Gastrocnemius medialis (tissue), 4 donors: ENCODE measurements at places on chromosomes 13 and 19.

DNA sequence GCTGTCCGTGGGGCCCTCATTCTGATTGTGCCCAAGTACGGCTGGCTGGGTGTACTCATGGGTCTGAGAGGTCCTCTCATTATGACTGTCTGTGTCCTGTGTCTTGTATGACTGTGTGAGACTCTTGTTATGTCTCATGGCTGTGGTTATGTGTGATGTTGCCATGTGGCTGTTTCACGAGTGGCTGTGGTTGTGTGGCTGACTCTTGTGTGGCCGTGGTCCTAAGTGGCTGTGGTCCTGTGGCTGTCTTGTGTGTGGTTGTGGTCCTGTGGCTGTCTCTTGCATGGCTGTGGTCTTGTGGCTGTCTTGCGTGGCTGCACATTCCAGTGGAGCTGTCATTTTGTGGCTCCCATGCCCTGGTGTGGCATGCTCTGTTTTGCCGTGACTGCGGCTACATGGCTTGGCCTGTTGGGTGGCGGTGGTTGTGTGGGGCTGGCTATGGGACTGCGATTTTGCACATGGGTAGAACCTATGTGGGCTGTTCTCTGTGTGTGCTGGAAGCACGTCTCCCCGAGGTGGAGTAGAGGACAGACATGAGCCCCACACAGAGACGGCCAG lies 2.5 kb downstream of the LYL1 start:
- DNase-seq = no peak
- H3K27me3 ChIP-seq = no peaks in the 10 kb centered on the region
- peak overlapping the region; percentile 17 for H3K4me3 ChIP-seq
- H3K27ac ChIP-seq = peak overlapping the region; percentile 82

DNA sequence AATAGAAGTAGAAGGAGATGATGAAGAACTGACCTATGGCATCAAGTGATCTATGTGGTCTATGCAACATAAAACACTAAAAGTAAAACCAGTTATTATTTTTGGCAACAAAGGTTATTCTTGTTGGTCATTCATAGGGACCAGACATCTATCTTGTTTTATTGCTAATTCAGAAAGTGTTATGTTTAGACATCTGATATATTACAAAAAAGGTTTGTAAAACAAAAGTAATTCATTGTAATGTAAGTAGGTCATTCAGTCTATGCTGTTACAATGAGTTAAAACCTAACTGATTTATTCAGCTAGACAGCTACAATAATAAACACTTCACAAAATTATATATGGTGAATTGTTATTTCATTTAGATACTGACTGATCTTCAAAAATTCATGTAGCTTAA lies 461.9 kb downstream of the PCDH17 start:
- no peak for DNase-seq
- H3K27ac ChIP-seq = no peak overlapping the region
- no peaks in the 10 kb centered on the region for H3K36me3 ChIP-seq

- H3K27me3 ChIP-seq = no peaks in the 10 kb centered on the region
- H3K27ac ChIP-seq = no peak overlapping the region
- no peak for DNase-seq
Measured at GRCh38 chr13:91664039-91664438, 265.6 kb downstream of the GPC5 start.

GRCh38 chr19:55418185-55418584 lies 10.6 kb upstream of the UBE2S start:
- no peaks in the 10 kb centered on the region for H3K4me1 ChIP-seq
- H3K36me3 ChIP-seq = no peaks in the 10 kb centered on the region
- no peak overlapping the region for H3K27ac ChIP-seq
- H3K27me3 ChIP-seq = peaks cover 5% of the 10 kb centered on the region

DNA sequence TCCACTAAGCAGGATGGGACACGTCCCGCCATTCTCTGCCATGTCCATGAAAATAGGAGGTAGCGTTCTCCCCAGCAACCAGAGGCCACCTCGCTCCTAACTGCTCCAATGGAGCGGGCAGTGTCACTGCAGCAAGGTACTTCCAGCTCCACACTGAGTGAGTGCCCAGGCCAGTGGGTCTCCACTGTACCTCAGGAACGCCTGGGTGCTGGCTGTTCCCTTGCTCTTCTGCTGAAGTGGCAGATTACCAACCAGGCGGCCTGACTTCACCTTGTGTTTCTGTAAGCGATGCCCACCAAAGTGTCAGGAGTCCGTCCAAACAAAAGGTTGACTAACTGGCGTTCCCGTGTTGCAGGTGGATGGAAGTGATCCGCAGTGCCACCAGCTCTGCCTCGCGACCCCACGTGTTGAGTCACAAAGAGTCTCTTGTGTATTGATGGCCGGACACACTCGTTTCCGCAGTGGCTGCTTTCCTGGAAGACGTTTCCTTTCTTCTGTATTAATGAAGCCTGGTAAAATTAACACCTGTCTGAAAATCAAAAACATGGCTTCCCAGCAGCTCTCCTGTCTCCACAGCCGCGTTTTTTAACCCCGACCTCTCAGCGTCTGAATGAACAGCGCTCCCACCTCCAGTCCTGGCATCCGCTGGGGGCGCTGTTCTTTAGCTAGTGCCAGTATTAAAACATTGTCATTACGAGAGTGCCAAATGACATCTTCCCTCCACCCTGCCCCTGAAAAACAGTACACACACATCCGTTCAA lies 128.8 kb downstream of the STK24 start:
- H3K27me3 ChIP-seq = no peaks in the 10 kb centered on the region
- H3K4me1 ChIP-seq = peaks cover 21% of the 10 kb centered on the region
- H3K27ac ChIP-seq = no peak overlapping the region
- H3K36me3 ChIP-seq = peaks cover 13% of the 10 kb centered on the region

- H3K27ac ChIP-seq = no peak overlapping the region
- peaks cover 6% of the 10 kb centered on the region for H3K4me1 ChIP-seq
- DNase-seq = no peak
- no peak overlapping the region for H3K4me3 ChIP-seq
- no peaks in the 10 kb centered on the region for H3K27me3 ChIP-seq
Measured at GRCh38 chr13:99046851-99047250, 69.0 kb upstream of the DOCK9 start.

GRCh38 chr13:113935001-113935844 lies 38.7 kb downstream of the C13orf46 start:
- H3K4me3 ChIP-seq = no peak overlapping the region
- peaks cover 9% of the 10 kb centered on the region for H3K27me3 ChIP-seq
- no peak for DNase-seq
- H3K27ac ChIP-seq = peak overlapping the region; percentile 14

DNA sequence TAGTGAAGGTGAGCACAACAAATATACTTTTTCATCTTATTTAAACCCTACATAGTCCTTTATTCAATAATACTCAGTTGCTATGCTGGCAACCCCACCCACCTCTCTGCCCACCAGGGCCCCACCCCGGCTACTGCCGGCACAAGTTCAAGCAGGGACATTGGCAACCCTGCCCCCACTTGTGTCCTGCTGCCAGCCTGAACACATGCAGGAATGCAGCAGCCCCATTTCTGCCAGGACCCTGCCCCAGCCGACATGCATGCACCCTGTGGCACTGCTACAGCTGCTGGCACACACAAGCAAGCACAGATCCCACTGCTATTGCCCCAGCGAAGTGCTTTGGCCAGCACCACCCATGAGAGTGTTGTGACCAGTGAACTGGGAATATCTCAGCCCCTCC lies 289.8 kb downstream of the COG6 start:
- no peak overlapping the region for H3K4me3 ChIP-seq
- H3K36me3 ChIP-seq = no peaks in the 10 kb centered on the region
- DNase-seq = no peak
- no peaks in the 10 kb centered on the region for H3K4me1 ChIP-seq
- no peak overlapping the region for H3K27ac ChIP-seq

DNA sequence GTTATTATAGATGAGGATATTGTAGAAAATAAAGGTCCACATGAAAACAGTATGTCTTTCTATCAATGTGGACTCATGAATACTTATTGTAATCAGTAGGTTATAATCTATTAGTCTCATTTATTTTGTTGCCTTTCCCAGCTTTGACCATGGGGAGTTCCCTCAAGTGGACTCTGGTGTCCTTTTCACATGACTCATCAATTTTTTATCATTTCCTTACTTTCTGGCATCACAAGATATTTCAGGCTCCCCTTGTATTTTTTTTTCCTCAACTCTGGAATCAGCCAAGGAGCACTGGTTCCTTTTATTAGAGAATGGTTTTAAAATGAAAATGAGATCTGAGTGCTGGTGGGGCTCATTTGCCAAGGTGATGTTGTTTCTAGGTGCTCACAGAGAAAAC lies 63.4 kb upstream of the DIAPH3 start:
- H3K27me3 ChIP-seq = no peaks in the 10 kb centered on the region
- no peak overlapping the region for H3K27ac ChIP-seq
- H3K4me3 ChIP-seq = no peak overlapping the region
- no peak for DNase-seq

DNA sequence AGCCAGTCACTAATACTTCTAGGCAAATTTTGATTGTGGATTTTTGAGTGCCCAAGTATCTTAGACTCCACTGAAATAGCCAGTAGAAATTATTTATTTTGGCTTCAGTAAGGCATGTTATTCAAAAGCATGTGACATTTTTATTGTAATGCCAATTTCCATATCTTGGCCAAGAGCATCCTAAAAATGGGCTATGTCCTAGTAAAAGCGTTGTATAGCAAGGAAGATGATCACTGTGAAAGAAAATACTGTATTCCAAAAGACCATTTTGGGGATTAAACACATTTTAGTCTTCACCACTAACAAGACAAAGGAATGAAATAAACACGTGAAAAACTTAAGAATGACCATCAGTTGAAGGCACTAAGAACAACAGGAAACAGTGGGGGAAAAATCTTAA lies 149.1 kb downstream of the NUFIP1 start:
- DNase-seq = no peak
- no peaks in the 10 kb centered on the region for H3K27me3 ChIP-seq
- no peaks in the 10 kb centered on the region for H3K36me3 ChIP-seq
- no peak overlapping the region for H3K4me3 ChIP-seq
- no peak overlapping the region for H3K27ac ChIP-seq
- H3K4me1 ChIP-seq = no peaks in the 10 kb centered on the region

- H3K4me3 ChIP-seq = no peak overlapping the region
- no peaks in the 10 kb centered on the region for H3K4me1 ChIP-seq
- no peak overlapping the region for H3K27ac ChIP-seq
- no peak for DNase-seq
Measured at GRCh38 chr13:103104340-103104739, 38.1 kb upstream of the SLC10A2 start.

DNA sequence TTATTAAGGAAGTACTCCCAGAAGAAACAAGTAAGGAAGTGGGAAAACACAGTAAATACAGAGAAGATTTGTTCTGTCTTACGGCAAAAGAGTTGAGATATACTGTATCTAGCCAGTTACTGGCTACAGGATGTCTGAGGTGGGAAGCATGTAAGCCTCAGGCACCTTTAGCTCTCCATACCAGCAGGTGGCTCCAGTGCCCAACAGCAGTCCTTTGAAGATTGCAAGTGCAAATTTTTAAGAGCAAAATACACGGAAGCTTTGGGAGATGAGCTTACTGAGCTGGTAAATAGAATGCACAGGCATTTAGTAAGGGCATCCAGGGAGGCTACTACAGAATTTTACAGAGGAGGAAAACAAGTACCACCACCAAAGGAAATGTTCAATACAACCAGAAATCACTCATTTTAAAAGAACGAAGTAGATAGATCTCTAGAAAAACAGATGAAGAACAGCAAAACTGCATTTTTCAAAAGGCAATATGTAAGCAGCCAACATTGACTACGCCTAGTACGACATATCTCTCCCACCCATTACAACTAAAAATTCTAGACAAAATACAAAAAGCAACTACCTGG lies 57.9 kb upstream of the VSTM2B start:
- no peaks in the 10 kb centered on the region for H3K36me3 ChIP-seq
- no peak overlapping the region for H3K27ac ChIP-seq

GRCh38 chr13:64540976-64541375 lies 2689.2 kb downstream of the PCDH9 start:
- no peak for DNase-seq
- H3K27me3 ChIP-seq = no peaks in the 10 kb centered on the region
- no peaks in the 10 kb centered on the region for H3K36me3 ChIP-seq
- no peak overlapping the region for H3K27ac ChIP-seq
- no peak overlapping the region for H3K4me3 ChIP-seq

DNA sequence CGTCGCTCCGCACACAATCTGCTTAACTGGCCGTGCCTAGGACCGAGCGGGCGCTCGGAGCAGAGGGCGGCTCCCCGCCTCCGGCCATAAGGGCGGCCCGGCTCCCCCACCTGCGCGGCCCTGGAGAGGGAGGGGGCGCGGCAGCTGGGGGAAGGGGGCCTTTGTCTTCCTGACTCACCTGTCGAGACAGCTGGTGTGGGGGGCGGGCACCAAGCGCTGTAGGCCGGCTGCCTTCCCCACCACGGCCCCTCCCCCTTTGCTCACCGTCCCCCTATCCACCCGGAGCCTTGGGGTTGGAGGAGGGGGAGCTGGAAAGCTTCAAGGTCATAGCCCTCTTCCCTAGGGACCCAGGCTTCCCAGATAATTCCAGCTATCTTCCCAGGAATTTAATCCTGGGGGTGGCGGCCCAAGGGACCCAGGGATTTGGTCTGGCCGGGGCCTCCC lies 1.2 kb downstream of the VASP start:
- H3K4me3 ChIP-seq = peak overlapping the region; percentile 85
- peaks cover 23% of the 10 kb centered on the region for H3K4me1 ChIP-seq
- H3K27me3 ChIP-seq = no peaks in the 10 kb centered on the region
- H3K36me3 ChIP-seq = no peaks in the 10 kb centered on the region

DNA sequence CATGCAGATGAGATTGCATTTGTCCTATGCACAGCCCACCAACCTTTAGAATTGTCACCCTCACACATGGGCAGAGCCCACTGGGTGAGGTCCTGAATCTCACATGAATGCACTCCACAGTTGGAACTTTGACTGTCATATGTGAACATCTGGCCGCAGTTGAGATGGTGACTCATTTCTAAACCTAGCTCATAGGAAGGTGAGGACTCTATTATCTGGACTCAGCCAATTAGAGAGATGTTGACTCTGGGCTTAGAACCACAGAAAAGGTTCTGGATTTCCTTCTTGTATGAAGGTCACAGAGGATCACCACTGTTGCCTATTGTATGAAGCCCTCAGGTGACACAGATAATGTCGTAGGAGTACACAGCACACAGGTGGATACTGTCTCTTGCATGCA lies 25.6 kb upstream of the ZNF681 start:
- no peaks in the 10 kb centered on the region for H3K36me3 ChIP-seq
- no peaks in the 10 kb centered on the region for H3K4me1 ChIP-seq
- no peak overlapping the region for H3K27ac ChIP-seq
- no peaks in the 10 kb centered on the region for H3K27me3 ChIP-seq

DNA sequence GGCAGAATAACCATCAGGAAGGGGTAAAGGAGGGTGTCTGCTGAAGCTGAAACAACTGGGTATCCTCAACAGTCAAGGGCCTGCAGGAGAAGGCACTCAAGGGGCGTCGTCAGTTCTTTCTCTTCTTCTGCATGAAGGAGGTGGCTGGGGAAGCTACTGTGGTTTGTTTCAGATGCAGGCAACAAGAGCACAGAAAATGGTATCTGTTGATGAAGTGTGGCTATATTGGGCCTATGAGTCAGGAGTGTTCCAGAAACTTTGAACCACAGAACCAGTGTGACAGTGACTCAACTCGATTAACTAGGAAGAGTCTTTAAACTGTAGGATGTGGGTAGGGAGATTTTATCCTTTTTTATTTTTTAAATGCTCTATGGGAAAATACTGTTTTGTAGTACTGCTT lies 686.3 kb downstream of the FGF9 start:
- no peaks in the 10 kb centered on the region for H3K27me3 ChIP-seq
- DNase-seq = no peak
- H3K4me1 ChIP-seq = no peaks in the 10 kb centered on the region
- H3K4me3 ChIP-seq = no peak overlapping the region
- no peak overlapping the region for H3K27ac ChIP-seq

- no peak overlapping the region for H3K27ac ChIP-seq
- H3K27me3 ChIP-seq = no peaks in the 10 kb centered on the region
- no peak overlapping the region for H3K4me3 ChIP-seq
Measured at GRCh38 chr13:20035130-20035529, 76.6 kb downstream of the ZMYM2 start.

- peaks cover 9% of the 10 kb centered on the region for H3K4me1 ChIP-seq
- H3K27me3 ChIP-seq = no peaks in the 10 kb centered on the region
- no peak overlapping the region for H3K27ac ChIP-seq
- DNase-seq = no peak
Measured at GRCh38 chr13:110062777-110063442, 244.0 kb downstream of the COL4A1 start.
